ENCODE measurements at places on chromosomes 12 and 14.

- DNase-seq, result no peak
Observed at GRCh38 chr12:82517808-82518207, 159.5 kb downstream of the METTL25 start.

GRCh38 chr14:101711041-101711856, 50.3 kb upstream of the PPP2R5C start:
- peak; percentile 56 for DNase-seq

DNA sequence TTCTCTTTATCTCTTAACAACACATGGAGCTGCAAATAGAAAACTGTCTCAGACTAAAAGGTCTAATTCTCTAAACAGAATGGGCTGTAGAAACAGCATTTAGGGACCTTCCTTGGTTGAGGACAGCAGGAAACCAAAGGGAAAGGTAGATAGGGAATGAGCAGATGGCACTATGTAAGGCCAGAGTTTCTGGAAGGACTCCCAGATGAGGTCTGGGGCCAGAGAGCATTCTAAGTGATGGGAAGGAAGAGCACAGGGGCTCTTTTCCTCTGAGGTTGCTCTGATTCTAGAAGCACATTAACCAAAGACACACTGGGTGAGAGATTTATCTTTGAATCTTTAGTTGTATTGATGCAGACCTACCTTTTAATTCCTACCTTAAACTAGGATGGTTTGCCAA, 79.4 kb downstream of the TPH2 start:
- no peak for DNase-seq

GRCh38 chr14:70885343-70886022, 21.8 kb upstream of the PCNX1 start:
- DNase-seq, result no peak

DNA sequence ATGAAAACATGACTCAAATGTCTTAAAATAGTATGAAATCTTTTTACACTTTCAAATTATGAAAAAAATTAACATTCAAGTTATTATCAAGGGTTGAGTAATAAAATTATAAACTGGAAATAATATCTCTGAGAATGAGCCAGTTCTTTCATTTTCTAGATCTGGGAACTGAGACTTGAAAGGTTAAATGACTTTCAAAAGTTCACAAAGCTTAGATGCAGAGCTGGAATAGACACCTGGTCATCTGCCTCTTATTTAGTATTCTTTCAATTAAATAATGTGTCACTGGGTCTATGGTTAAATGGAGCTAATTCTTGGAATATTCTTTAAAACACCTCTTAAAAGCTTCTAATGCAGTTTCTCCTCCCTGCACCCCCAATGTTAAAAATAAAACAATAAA, 86.6 kb downstream of the CDK17 start:
- no peak for DNase-seq

DNA sequence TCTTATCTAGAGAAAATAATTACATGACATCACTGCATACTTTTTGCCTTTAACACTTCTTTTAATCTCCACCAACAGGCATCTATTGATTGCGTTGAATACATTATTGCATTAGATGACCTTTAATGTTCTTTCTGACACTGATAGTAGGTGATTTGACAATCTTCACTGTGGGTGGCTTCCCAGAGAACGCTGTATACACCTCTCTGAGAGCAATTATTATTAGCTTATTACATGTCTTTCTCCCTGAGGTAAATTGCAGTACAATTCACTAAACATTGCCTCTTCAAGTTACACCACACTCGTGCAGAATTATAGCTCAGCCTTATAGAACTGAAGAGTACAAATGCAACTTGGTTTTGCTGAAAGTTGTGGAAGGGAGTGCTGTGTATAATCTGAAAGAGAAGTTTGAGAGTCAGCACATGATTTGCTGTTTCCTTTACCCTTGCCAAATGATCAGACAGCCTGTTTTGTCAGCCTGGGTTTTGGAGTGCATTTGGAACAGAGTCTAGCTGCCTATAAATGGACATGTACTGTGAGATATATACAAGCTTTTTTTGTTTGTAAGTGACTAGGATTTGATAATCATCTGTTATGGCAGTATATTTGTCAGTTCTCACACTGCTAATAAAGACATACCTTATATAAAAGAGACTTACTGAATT, 369.2 kb downstream of the CCER1 start:
- no peak for DNase-seq

GRCh38 chr12:18718462-18718861, 19.4 kb downstream of the PLCZ1 start:
- DNase-seq, result no peak

DNA sequence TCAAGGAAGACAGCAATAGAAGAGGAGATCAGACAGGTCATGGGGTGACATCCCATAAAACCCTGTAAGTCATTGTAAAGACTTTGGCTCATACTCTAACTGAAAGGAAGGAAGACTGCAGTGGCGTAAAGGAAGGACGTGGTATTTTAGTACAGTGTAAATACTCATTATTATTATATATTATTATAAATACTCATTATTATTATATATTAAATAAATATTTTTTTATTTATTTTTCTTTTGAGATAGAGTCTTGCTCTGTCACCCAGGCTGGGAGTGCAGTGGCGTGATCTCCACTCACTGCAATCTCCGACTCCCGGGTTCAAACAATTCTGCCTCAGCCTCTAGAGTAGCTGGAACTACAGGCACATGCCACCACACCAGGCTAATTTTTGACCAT, 15.1 kb upstream of the LRP10 start:
- no peak for DNase-seq

- DNase-seq, result no peak
Observed at GRCh38 chr12:172732-173161, 41.2 kb downstream of the SLC6A12 start.

DNA sequence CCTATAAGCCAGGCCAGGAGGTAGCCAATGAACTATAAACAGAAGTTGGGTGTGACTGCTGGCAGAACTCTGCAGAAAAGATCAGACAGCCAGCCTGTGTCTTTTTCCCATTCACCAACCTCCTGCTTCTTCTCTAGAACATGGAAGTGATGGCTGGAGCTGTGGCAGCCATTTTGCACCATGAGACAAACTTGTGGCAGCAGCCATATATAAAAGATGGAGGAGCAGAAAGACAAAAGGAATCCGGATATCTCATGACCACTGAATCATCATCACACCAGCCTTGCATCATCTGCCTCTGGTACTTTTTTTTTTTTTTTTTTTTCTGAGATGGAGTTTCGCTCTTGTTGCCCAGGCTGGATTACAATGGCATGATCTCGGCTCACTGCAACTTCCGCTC, 8.7 kb downstream of the BEGAIN start:
- DNase-seq, result no peak

DNA sequence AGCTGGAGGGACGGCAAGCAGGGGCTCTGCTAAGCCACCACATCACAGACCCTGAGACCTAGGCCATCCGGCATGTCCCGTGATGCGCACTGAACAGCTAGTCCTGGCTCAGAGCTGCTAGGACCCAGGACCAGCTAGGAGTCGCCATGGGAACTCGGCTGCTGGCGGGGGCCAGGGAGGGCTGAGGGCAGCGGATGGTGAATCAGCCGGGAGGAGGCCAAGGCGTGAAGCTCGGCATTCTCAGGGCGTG, 5.1 kb downstream of the AHNAK2 start:
- no peak for DNase-seq

DNA sequence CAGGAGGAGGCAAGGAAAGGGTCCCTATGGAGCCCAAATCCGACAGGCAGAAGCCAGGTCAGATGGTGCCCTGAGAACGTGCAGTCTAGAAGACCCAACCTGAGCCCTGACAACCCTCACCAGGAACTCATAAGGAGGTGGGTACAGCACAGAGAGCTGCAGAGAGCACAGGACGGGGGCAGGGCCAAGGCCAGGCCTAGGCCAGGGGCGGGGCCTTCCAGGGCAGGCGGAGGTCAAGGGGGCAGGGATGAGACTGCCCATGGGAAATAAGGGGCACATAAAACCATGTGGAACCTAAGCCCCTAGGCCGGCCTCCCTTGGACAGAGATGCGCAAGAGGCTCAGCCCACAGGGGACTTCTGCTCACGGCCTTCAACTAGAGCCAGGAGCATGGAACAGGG, 45.1 kb downstream of the SSH1 start:
- no peak for DNase-seq

DNA sequence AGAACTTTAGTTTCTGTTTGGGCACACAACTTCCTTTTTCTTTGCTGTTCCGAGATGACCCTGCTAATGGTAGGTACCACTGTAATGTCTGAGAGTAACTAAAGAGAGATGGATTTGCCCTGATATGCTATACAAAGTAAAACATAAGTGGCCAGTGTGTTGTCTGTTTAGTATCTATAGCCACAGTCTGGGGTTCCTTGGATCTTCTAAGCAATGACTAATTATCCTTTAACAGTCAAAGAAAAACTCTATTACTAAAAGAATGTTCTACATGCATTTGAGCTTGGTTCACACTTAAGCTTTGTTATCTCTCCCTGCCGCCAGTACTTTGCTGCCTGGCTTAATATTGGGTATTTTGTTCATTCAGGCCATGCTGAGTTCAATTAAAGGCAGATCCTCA, 1051.9 kb upstream of the FLRT2 start:
- no peak for DNase-seq

- peak; percentile 6 for DNase-seq
Observed at GRCh38 chr14:103716091-103716801, 636 bp downstream of the ZFYVE21 start.
